Brain (organoid and tissue), 16 donors: ENCODE measurements at places on chromosomes 2 and 18.

DNA sequence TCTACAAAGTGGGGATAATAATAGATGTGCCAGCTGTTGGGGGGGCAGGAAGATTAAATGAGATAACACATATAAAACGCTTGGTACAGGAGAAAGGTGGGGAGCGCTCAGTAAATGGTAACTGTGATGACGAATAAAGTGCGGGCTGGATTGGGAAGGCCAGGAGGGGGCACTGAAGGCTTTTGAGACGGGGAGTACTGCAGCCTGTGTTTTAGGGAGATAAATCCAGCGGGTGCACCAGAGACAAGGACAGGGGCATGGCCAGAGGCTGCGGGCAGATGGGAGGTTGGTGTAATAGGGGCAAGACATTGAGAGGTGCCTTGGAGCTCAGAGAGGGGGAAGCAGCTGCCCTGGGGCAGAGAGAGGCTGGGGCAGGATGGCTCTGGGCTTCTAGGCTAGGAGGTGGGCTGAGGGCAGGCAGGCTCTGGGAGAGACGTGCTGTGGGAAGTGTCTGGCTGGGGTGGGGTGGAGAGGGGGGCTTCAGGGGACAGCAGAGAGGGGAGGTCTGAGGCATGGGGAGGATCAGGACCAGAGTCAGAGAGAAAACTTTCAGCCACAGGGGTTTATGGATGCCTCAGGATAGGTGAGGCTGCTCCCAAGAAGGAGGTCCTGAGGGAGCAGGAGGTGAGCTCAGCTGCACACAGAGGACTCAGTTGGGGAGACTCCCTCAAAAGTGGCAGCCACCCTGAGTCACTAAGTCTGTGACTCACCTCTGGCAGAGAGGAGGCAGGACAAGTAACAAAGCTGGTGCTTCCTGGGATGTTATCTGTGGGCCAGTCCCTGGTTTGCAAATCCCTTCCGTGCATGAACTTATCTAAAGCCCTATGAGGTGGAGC, 18.8 kb downstream of the TEX44 start:
- DNase-seq, result peak; percentile 26

- no peak for DNase-seq
These were observed 4.5 kb downstream of the HOXD8 start for GRCh38 chr2:176134035-176134434.

GRCh38 chr2:64797881-64798575, 144.3 kb upstream of the SERTAD2 start:
- DNase-seq, result no peak

DNA sequence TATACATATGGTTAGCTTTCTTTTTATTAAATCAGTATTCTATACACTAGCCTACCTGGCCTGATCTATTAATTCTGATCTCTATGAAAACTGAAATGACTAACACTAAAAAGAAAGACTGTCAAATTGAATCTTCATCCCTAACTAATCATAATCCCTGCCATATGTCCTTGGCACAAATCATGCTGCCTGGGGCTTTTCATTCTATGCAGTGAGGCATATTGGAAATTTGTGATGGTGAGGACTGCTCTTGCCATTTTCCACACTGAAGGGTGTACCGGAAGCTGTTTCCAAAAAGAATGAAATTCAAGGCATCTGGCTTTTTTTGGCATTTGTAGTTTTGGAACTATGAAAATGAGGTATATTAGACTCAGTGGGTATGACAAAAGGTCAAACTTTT, 39.7 kb downstream of the RAPGEF4 start:
- DNase-seq, result peak; percentile 6

- DNase-seq, result no peak
These were observed 113.5 kb downstream of the MEIS1 start for GRCh38 chr2:66548422-66548821.

DNA sequence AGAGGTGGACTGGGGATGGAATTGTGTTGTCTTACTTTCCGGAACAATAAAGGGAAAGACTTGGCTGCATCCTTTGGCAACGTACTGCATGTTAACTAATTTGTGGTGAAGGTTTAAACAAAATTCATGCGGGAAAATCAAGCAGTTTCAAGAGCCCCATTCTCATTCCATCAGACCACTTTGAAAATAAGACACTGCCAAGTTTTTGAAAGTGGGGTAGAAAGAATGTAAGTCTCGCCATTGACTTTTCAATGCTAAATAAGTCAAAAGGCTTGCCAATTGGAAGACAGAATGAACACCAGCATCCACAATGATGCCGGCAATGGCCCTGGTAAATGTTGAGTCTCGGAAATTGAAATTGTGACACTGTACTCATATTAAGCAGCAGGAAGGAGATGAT, 322.0 kb downstream of the RND3 start:
- peak; percentile 48 for DNase-seq

GRCh38 chr2:217326238-217327022, 466.6 kb upstream of the TNP1 start:
- DNase-seq, result no peak

- no peak for DNase-seq
These were observed 857.4 kb downstream of the TDRD15 start for GRCh38 chr2:21981127-21981526.

GRCh38 chr2:178397002-178397605, 53.9 kb downstream of the PRKRA start:
- peak; percentile 81 for DNase-seq

DNA sequence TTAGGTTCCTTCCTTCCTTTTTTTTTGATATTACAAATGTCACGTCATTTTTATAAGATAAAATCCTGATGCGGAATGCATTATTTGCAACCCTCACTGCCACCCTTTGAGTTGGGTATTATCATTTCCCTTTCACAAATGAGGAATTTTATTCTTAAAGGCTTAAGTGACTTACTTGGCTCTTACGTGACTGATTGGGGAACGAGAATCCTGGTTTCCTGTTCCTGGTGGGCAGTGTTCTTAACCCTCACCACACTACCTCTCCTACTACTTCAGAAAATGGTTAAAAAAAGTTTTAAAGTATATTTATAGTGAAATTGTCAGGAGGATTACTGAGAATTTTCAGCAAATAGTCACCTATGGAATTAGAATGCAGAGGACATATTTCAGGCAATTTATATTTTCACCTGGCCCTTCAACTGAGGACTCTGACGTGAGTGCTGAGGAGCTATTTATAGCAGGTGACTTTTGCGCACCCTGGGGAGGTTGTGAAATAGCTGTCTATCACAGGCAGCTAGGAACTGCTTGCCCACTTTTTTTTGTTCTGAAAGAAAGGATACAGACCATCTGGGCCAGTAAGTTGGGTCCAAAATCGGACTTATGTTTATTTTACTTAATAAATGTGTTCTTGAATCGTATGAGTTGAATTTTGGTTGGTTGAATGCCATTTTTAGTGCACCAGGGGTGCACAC, 18.7 kb upstream of the RASGRP3 start:
- DNase-seq, result peak; percentile 33

DNA sequence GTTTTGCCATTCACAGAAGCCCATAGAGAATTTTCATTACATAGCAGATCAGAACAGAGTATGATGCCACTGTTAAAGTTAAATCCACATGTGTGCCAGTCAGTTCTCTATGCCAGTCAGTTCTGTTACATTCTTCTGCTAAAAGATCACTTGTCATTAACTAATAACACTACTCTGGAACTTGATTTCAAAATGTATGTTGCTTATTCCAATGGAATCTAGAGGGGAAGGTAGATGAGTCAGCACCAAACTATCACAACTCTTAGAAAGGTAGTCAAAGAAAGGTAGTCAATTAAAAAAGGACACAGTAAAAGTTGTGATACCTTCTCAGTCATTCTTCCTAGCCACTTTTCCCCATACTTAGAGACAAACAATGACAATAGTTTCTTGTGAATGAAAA, 1214.4 kb downstream of the LRP1B start:
- DNase-seq, result no peak

DNA sequence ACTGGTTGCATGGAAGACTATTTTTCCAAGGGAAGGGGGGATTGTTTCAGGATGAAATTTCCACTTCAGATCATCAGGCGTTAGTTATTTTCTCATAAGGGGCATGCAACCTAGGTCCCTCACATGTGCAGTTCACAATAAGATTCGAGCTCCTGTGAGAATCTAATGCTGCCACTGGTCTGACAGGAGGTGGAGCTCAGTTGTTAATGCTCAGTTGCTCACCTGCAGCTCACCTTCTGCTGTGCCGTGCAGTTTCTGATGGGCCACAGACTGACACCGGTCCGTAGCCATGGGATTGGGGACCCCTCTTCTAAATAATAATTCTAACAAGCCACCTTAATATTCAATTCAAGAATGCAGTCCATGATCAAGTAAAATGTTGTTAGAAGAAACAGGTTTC, 34.9 kb downstream of the PLCL1 start:
- no peak for DNase-seq

- DNase-seq, result peak; percentile 36
These were observed 330.9 kb downstream of the DCC start for GRCh38 chr18:52670896-52671295.
